Upper lobe of left lung (tissue), 6 donors: ENCODE measurements at places on chromosomes 1 and 21. TPM values are rescaled to one million over a fixed set of nuclear protein-coding genes. Genes with fewer than 3 reads are reported as not detected.

DNA sequence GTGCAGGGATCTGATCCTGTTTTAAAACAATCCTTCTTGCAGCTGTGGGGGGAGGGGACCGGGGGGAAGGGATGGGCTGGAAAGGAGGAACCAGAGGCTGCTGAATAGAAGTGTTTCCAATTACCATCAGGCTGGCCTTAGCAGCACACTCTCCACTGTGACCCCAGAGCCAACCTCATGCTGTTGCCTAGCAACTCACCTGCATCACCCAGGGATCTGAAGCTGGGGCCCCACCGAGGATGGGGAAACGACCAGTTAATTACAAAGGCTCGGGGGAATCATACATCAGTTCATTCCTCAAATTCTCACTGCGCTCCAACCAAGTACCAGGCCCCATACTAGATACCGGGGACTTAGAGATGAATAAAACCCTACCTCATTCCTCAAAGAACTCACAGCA is 11.9 kb upstream of the GPX7 start:
- no peak for DNase-seq

GRCh38 chr1:110945626-110946025 is 18.1 kb downstream of the LRIF1 start:
- DNase-seq, result no peak

RAB7B gene
- total RNA-seq, result 5.2 TPM

KCNT2 gene
- total RNA-seq, result 4.2 TPM

DNA sequence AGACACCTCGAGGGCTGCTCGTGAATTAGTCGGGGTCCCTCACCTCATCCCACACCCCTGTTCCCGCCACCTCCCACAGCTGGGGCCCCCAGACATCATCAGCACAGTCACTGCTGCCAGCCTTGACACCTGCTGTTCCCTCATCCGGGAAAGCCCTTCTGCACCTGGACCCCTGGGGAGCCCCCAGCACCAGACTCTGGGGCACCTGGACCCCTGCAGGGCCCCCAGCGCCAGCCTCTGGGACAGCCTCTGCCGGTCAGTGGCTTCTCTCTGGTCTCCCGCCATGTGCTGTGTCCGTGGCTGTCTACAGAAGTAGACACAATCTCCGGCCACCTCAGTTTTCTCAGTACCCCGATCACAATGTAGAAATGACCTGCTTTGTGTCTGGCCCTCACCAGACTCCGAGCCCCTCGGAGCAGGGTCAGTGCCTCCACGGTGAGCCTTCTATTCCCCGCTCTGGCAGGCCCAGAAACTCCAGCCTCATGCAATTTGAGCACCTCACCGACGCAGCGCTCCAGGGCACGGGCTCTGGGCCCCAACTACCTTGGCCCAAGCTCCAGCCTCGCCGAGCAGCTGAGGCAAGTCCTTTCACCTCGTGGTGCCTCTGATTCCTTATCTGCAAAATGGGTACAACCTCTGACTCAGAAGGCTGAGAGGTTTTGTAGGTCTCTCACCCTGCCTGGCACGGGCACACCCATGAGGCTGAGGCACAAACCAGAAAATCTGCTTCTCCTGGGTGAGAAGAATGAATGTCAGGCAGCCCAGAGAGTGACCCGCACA is 84.7 kb downstream of the RIPK4 start:
- DNase-seq, result no peak

SYCP1 gene
- total RNA-seq, result not detected

- no peak for DNase-seq
Measured at GRCh38 chr1:117897551-117897950, 31.9 kb downstream of the GDAP2 start.

DNA sequence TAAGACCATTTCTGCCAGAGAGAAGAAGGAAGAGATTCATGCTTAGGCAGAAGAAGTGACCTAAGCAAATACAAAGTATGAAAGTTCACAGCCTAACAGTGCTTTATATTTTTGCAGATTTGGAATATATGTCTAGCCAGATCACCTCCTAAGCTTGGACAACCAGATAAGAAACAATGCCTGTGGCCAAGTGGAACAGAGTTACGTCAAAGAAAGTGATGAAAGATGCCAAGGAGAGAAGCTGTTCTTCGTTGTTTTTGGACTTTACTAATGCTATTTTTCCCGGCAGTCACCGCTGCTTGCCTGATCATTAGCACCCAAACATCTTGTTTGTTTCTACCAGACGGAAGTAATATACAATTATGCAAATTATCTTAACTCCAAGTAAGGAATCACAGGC is 489.2 kb upstream of the C1orf87 start:
- no peak for DNase-seq

ADCY10 gene
- 0.49 TPM for total RNA-seq

KCNE2 gene
- not detected for total RNA-seq

S100A16 gene
- total RNA-seq, result 133 TPM

DNA sequence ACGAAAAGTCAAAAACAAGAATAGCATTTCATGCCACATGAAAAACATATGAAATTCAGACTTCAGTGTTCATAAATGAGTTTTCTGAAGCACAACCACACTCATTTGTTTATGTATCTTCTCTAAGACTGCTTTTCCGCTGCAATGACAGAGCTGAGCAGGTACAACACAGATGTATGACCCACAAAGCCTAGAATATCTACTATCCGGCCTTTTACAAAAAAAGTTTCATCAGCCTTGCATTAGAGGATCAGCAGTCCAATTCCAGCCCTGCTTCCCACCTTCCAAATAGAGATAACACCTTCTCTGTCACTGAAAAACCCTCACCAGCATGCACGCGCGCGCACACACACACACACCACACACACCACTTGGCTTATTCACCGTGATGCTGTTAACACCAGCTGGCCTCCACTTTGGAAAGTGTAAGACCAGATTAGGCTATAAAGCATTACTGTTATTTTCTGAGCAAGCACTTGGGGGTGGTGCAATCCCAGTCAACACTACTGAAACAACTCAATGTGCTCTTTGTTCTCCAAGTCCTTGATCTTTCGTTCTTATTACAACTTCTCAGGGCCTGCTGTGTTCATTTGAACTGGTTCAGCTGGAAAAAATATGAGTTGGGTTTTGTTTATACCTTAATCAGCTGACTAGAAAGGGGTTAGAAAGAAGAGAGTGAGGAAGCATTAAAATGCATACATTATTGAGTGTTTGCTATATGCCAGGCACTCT is 90.0 kb downstream of the GLUL start:
- DNase-seq, result peak; percentile 25

- no peak for DNase-seq
Measured at GRCh38 chr21:36582271-36582670, 102.3 kb upstream of the CLDN14 start.

ALPL gene
- 193 TPM for total RNA-seq

BLACAT1 gene
- total RNA-seq, result 0.40 TPM

DNA sequence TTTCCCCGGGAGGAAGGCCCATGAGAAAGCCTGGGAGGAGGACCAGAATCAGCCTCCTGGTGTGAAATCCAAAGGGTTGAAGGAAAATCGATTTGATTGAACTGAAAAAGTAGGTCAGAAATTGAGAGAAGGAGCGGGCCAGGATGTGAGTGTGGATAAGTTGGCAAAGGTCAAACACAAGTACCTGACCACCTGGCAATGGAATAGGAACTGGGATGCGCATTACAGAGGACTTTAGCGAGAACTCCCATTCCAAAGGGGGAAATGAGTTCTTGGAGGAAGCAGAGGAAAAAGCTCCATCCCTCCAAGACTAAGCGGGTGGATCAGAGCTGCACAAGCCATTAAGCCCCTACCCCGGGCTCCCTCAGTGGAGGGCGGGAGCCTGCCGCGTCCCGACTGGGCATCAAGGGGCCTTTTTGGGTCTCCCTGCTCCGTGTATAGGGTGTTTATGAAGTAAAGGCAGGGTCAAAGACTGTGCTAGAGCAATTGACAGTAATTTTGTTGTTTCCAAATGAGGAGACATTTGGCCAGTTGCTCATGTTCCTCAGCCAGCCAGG is 56.4 kb downstream of the TGFB2 start:
- no peak for DNase-seq

RPE65 gene
- total RNA-seq, result not detected

- no peak for DNase-seq
Measured at GRCh38 chr1:227437495-227438008, 119.3 kb upstream of the CDC42BPA start.

HRNR gene
- not detected for total RNA-seq

FCAMR gene
- not detected for total RNA-seq

DNA sequence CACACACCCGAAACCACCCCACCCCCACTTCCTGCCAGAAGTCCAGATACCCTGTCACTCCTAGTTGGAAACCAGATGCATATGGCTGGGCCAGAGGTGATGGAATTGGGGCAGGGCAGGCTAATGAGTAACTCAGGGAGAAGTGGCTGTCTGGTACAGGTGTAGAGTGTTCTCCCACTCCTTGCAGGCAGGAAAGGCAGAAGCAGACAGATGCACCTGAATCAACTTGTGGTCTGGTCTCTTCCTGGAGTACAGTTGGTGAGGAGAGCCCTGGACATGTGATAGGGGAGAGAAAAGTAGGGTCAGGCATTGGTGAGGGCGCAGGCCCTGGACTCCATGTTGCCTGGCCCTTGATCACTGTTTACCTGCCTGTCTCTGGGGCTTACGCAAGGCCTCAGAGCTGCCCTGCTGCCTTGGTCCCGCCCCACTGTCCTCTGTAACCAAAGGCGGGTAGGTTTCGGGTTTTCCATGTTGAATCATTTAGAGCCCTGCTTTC is 2.5 kb downstream of the CGN start:
- peak; percentile 87 for DNase-seq

DNA sequence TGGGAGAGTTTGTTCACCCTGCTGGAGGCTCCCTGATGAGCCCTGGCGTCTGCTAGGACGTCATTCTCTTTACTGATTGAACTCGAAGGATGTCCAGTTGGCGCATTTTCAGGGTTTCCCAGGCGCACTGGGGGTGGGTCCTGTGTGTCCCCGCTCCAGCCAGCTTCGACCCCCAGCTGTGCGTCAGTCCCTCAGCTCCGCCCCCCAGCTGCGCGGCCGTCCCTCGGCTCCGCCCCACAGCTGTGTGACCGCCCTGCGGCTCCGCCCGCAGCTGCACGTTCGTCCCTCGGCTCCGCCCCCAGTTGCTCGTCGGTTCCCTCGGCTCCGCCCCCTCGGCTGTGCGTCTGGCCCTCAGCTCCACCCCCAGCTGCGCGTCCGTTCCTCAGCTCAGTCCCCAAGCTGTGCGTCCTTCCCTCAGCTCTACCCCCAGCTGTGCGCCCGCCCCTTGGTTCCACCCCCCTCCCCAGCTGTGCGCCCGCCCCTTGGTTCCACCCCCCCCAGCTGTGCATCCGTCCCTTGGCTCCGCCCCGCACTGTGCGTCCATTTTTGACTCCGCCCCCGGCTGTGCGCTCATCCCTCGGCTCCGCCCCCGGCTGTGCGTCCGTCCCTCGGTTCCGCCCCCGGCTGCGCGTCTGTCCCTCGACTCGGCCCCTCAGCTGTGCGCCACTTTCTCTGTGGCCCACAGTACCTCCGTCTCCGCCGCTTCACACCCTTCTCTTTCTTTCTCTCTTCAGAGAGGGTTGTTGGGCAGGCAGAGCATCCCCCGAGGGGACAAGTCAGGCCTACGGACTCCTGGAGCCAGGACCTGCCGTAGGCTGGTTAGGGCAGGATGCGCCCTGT is 61.3 kb downstream of the FAAP20 start:
- peak; percentile 99 for DNase-seq

DNA sequence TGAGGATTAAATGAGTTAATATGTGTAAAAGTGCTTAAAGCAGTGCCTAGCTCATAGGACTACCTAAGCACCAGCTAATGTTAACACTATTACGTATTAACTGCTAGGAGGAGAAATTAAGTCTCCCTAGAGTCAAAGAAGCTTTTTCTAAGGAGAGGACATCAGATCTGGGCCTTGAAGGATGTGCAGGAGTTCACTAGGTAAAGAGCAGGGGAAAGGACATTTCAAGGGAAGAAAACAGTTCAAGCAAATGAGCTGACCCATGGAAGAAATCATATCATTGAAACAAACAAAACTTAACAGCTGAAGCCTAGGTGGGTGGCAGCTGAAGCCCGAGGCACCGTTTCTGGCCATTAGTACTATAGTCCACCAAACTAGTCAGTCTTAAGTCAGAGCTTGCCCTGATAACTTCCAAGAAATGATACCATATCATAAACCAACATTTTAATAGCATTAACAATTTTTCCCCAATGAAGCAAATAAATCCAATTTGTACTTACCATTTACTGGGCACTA is 46.7 kb downstream of the TRIT1 start:
- no peak for DNase-seq

DNA sequence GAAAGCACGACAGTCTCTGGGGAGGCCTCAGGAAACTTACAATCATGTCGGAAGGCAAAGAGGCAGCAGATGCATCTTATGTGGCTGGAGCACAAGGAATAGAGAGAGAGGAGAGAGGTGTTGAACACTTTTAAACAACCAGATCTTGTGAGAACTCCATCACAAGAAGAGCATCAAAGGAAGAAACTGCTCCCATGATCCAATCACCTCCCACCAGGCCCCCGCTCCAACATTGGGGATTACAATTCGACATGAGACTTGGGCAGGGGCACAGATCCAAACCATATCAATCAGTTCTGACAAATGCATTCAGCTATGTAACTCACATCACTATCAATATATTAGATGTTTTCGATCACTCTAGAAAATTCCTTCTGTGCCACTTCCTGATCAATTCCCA is 37.6 kb downstream of the ETS2 start:
- DNase-seq, result no peak

- no peak for DNase-seq
Measured at GRCh38 chr1:170707959-170708655, 44.2 kb downstream of the PRRX1 start.

- DNase-seq, result no peak
Measured at GRCh38 chr1:17849216-17849615, 94.1 kb downstream of the ACTL8 start.

KCNJ9 gene
- total RNA-seq, result not detected

CLDN17 gene
- not detected for total RNA-seq

PRRX1 gene
- total RNA-seq, result 36.0 TPM

- no peak for DNase-seq
Measured at GRCh38 chr1:181033799-181034451, at the start of gene MR1. MR1 (plus strand) TSS chr1:181033983; CDS start chr1:181034008, 25 bp downstream.

DNA sequence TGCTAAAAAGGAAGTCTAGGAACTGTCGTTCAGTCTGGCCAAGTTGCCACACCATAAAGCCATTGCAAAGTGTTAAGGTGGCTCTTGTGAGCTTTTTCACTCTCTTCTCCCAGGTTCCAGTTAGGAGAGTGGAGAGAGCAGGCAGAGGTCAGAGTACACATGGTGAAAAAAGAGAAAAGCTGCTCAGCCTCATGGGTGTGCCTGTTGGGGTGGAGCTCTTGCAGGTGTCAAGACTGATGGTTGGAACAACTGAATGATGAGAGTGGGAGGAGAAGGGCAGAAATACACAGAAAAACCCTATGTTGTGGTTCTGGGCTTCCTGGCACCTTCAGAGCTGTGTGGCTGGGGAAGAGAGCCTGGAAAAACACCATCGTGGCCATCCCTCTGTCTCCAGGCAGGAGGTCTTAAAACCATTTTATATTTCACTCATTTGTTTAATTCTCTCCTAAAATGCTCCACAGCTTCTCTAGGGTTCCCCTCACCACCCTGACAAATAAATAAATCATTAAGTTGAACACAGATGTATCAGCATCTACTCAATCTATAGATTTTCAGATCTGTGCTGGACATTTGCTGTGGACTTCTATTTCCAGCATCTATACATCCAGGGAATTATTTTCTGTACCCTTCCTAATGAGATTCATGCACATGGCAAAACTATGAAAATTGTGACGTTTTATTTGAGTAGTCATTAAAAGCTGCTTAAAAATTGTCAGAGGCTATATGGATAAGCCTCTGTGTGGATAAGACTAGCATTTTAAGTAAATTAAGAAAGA is 17.5 kb downstream of the UBASH3A start:
- no peak for DNase-seq
